ENCODE measurements at places on chromosomes 3 and 15. TPM values are rescaled to one million over a fixed set of nuclear protein-coding genes. Genes with fewer than 3 reads are reported as not detected.

Gene LHFPL4
- not detected for total RNA-seq

GRCh38 chr3:66497985-66498671, 2.7 kb downstream of the LRIG1 start:
- no peak for DNase-seq

Gene ZNF502
- 3.8 TPM for total RNA-seq

- DNase-seq: no peak
Measured at GRCh38 chr15:90690585-90690984, 26.6 kb upstream of the BLM start.

Gene PLSCR5
- total RNA-seq: not detected

- peak; percentile 39 for DNase-seq
Measured at GRCh38 chr3:66344848-66345578, 124.2 kb downstream of the SLC25A26 start.

Gene NANOGP8
- not detected for total RNA-seq

- DNase-seq: no peak
Measured at GRCh38 chr3:15263120-15263519, 57.1 kb downstream of the CAPN7 start.

- peak; percentile 61 for DNase-seq
Measured at GRCh38 chr3:187551416-187551815, 118.8 kb downstream of the SST start.

- DNase-seq: no peak
Measured at GRCh38 chr3:64388886-64389285, 163.6 kb upstream of the PRICKLE2 start.

DNA sequence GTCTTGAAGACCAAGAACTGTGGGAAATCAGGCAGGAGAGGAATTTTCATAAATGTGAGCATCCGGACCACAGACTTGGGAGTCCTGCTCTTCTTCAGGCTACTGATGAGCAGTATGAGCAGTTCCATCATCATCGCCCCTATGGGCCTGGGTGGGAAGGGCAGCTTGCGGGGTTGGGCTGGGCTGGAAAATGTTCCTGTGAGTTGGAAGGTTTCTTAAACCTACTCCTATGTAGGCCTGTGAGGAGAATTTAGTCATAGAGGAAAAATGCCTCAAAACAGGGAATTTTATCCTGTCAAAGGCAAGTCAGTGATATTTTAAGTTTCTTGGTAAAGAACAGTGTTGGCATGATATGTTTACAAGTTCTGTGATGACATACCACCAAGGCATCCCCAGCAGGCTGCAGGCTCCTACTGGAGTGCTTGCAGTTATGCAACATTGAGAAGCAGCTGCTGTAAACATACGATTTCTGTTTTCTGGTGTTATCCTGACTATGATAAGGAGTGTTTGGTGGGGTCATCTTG, 10.3 kb downstream of the MASP1 start:
- peak; percentile 91 for DNase-seq

Gene SLC2A2
- not detected for total RNA-seq

DNA sequence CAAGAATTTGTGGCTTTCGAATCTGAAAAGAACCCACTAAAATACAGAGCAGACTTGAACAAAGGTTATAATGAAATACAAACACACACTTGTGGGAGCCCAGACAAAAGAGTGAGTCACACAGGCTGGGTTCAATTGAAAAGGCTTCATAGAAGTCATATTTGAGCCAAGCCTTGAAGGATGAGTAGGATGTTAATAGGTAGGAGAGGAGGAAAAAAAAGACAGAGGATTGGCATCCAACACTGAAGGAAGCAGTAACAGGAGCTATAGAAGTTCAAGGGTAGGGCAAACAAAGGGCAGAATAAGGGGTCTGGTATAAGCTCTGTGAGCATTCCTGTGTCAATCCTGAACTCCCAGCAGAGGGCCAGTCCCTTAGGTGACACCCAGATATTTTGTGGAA, 325.4 kb downstream of the FOXP1 start:
- peak; percentile 85 for DNase-seq

Gene HMG20A
- total RNA-seq: 17.8 TPM

- DNase-seq: no peak
Measured at GRCh38 chr3:96719921-96720320, 94.5 kb upstream of the EPHA6 start.

Gene BTLA
- not detected for total RNA-seq

Gene GOLGA6B
- total RNA-seq: not detected

DNA sequence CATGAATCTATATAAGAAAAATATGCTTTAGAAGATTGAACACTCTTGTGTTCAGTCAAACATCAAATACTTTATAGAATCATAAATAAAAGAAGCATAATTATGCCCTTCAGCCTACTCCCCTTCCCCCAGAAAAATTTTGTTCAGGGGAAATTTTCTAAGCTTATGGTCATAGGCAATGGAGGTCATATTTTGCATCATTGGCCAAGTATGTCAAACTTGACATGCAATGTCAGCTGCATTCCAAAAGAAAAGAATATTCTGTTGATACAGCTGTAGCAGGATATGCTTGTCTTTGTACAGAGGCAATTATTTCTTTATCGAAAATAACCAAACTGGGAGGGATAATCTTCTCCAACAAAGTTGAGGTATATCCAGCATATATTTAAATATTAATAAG, 328.2 kb downstream of the ZIC1 start:
- no peak for DNase-seq
